ENCODE measurements at places on chromosomes 6 and 20.

- no peak for DNase-seq
Measured at GRCh38 chr6:43120944-43121913, 45.1 kb downstream of the PTK7 start.

DNA sequence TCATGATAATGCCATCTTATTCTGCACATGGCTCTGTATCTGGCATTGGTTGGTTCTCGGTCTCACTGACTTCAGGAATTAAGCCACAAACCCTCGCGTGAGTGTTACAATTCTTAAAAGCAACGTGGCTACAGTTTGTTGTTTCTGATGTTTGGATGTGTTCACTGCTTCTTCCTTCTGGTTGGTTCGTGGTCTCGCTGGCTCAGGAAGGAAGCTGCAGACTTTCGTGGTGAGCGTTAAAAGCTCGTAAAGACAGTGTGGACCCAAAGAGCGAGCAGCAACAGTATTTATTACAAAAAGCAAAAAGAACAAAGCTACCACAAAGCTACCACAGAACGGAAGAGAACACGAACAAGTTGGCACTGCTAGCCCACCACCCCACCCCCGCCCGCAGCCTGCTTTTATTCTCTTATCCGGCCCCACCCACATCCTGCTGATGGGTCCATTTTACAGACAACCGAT lies 51.1 kb downstream of the MYLIP start:
- DNase-seq, result no peak

- DNase-seq, result no peak
Measured at GRCh38 chr6:143840595-143841265, 2.4 kb upstream of the LTV1 start.

- DNase-seq, result no peak
Measured at GRCh38 chr6:21595285-21596144, 2.0 kb downstream of the SOX4 start.

GRCh38 chr6:30719356-30719755 lies 796 bp upstream of the TUBB start:
- DNase-seq, result no peak

DNA sequence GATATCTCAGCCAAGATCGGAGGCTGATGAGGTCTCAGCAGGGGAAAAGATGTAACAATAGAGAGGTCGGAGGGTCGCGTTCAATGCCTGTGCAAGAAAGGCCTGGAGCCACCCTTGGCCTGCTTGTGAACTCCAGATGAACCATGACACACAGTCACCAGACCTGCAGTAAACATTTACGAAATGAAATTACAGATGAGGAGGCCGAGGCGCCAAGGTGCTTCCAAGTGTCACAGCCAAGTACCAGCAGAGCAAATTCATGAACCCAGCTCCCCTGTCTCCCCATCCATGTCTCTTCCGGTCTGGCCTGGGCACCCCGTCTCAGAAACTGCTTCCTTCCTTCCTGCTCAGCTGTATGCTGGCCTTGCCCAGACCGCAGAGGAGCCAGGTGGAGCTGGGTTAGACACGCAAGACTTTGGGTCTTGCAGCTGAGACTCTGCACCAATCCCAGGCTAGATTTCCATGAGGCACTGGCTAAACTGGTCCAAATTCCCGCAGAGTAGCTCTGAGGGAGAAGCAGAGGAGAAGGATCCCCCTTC lies 48.1 kb downstream of the CHMP4B start:
- DNase-seq, result no peak

- peak; percentile 38 for DNase-seq
Measured at GRCh38 chr6:90658497-90658896, 71.6 kb upstream of the MAP3K7 start.

GRCh38 chr20:53592992-53593465 lies 610 bp downstream of the ZNF217 start:
- no peak for DNase-seq

DNA sequence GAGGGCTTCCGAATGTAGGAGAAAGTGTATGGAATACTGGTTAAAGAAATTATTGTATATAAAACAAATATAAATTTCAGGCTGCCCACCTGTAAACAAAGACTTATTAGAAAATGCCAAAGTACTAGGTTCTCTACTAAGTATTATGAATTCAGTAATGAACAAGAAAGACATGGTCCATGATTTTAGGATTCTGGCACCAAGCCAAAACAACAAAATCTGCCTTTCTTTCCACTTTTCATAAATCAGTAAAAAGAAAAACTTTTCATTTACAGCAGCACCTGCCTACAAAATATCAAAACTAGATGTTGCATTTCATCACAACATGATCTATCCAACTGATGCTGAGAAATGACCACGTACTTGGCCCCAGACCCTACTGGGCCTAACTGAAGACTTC lies 14.5 kb upstream of the SNRPB start:
- DNase-seq, result no peak

- no peak for DNase-seq
Measured at GRCh38 chr6:34059914-34060313, 86.0 kb downstream of the GRM4 start.

DNA sequence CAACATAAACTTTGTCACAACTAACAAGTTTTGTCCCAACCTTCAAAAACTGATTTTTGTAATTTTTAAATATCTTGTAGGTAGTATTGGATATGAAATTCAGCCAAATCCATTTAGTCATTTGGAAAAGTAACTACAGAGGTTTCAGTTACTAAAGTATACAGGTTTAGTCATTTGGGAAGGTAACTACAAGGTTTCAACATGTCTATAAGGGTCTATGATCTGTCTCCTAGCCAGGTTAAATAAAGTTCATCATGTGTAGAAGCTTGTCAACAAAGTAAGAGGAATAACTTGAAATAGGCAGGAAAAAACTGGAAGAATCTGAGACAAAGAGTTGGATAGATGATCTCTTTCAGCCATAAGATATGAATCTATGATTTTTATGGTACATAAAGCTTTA lies 229.8 kb downstream of the COL12A1 start:
- no peak for DNase-seq

DNA sequence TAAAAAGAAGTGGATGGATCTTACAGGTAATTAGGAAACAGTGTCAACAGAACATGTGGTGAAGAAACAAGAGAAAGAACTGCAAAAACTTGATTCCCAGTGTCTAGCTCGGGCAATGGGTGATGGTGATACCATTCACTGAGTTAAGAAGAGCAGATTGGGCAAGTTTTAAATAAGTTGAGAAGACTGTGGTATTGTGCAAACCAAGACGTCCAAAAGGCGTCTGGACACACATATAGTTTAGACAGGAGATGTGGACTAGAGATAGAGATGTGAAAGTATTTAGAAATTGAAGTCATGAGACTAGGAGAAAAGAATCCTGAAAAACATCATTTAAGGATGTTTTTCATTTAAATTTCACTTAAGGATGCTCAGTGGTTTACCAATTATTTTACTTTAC lies 53.9 kb downstream of the CDK19 start:
- DNase-seq, result no peak

DNA sequence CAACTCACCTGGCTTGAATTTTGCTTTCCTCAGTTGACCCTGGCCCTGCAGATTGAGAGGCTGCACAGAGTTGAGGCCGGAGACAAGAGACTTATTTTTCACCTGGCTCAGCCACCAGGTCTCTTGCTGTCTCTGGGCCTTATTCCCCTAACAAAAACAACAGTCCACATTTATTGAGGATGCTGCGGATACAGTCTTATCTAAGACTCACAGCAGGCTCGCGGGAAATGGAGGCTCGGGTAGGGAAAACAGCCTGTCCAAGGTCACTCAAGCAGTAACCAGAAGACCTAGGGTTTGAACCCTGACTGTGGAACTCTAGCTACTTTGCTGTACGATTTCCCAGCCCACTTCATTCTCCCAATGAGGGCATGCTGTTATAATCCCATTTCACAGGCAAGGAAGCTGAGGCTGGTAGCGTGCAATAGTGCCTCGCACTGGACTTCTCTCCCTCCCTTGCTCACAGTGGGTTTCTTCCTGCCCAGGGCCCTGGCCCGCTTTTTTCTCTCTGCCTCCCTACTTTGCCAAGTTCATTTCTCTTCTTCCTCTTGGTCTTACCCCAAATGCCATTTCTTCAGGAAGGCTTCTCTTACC lies 57.7 kb downstream of the RBM38 start:
- no peak for DNase-seq

DNA sequence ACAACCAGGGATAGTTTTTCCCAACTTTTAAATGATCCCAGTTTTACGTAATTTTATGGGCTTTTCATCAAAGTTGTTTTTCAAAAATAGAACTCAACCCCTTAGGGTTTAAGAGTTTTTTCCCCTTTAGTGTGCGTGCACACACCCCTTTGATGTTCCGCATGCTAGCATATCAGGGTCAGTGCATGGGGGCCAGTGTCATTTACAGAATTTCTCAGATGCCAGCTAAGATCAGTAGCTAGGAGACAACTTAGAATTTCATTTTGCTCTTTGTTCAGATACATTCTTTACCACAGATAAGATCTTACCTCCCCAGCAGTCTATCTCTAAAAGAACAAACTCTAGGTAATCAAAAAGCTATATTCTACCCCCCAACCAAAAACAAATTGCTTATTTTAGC lies 238.5 kb upstream of the SASH1 start:
- DNase-seq, result no peak

DNA sequence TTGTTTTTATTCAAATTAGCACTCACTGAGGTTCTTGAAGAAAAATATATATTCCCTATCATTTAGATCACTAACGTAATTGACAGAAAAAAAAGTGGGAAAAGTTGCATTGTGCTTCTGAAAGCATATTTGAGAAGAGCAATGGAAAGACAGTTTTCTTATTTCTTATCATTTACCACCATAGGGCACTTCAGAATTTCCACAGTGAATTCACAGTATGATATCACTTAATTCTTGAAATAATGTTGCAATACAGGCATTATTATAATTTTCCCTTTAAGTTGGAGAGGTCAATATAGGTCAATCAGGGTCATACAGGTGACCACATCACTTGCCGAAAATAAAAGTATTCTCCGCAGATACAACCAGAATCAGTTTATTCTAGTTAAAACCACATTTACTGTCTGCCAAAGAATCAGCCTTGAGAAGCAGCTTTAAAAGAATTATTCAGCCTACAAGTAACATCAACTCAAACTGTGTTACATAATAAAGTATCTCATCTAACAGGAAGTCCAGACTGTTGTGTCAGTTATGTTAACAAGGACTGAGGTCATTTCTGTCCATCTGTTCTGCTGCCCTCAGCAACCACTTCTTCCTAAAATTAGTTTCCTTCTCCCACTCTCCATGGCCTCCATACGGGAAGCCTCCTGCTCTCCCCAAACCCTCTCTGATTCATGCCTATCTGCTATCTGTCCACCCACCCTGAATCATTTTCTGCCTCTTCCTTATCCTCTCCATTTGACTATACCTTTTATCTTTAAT lies 121.2 kb downstream of the SIM1 start:
- DNase-seq, result no peak

GRCh38 chr20:53389516-53390300 lies 203.9 kb downstream of the ZNF217 start:
- DNase-seq, result no peak

- no peak for DNase-seq
Measured at GRCh38 chr20:61524951-61525666, 273.0 kb downstream of the CDH4 start.

All from NCI-H1436 treated with DMSO at 0.1 percent for 48 hours (cell line).